Activated T-cell treated with anti-CD3 and anti-CD28 coated beads, Interleukin-2, amount 50 U/mL, for 72 hours (primary cell): ENCODE measurements at places on chromosomes 3 and 15.

DNA sequence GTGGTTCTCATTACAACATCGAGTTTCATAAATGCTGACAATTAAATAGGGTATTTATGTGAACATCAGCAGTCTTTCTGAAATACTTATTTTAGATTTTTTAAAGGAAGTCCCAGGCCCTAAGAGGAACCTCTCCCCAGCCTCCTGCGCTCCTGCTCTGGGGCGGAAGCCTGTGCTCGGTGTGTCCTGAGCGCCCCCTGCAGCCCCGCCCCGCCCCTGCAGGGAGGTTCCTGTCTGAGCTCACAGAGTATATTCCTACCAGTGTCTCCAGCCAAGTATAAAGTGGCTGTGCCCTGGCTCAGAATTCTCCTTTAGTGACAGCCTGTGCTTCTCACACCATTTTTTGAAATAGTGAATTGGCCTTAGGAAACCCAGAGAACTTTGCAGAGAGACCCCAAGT is 567.9 kb downstream of the GOLGA6L6 start:
- no peaks in the 10 kb centered on the region for H3K27me3 ChIP-seq
- no peaks in the 10 kb centered on the region for H3K36me3 ChIP-seq
- no peak overlapping the region for H3K4me3 ChIP-seq
- H3K27ac ChIP-seq, result no peak overlapping the region
- peak; percentile 7 for DNase-seq
- no peaks in the 10 kb centered on the region for H3K4me1 ChIP-seq

DNA sequence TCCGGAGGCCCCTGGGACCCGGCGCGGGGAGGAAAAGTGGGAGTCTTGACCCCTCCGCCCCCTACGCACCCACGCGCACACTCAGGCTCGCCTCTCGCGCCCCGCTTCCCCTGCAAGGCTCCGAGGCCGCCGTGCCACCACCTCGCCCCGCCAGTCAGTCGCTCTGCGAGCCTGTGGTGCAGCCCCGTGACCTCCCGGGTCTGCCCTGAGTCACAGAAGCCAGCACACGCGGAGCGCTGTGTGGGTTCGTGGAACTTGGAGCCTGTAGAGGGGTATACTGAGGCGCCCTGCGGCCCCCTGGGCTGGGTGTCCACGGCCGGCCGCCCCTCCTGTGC is 380 bp upstream of the ALS2CL start:
- H3K4me1 ChIP-seq, result peaks cover 50% of the 10 kb centered on the region
- H3K36me3 ChIP-seq, result no peaks in the 10 kb centered on the region
- H3K27me3 ChIP-seq, result no peaks in the 10 kb centered on the region
- peak; percentile 60 for DNase-seq

DNA sequence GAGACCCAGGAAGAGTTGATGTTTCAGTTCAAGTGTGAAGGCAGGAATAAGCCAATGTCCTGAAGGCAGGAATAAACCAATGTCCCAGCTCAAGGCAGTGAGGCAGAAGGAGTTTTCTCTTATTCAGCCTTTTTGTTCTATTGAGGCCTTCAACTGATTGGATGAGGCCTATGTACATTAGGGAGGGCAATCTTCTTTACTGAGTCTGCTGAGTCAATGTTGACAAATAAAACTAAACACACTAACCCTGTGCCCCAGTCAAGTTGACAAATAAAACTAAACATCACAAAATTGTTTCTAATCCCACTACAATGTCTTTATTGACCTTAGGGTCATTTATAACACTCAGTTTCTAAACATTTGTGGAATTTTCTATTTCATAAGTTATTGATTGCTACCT is 100.0 kb downstream of the CACNA2D3 start:
- no peaks in the 10 kb centered on the region for H3K4me1 ChIP-seq
- H3K27ac ChIP-seq, result no peak overlapping the region

DNA sequence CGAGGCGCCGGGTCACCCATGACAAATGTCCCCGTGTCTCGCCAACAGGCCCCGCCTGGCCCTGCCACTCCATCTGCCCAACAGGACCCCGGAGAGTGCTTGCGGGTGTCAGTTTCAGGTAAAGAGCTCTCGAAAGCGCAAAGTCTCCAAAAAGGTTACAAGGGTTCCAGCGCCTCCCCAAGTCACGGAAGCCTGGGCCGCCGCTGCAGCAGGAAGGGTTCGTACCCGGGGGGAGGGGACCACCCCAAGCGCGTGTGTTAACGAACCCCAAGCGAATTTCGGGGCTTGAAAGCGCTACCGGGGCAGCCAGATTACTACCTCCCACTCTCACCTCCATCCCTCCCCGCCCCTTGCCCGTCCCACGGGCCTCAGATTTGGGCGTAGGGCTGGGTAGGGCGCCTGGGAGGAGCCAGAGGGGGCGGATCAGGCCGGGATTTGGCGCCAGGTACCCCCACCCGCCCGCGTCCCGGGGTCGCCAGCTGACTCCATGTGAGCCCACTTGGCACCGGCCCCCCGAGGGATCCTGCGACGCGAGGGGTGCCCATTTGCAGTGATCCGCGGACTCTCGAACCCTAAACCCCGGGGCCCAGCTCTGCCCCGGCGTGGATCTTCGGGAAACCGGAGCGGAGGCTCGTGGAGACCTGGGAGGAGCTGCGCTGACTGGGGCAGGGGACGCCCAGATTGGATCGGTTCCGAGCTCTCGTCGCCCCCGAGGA is 85.9 kb downstream of the NR2F2 start:
- no peak overlapping the region for H3K4me3 ChIP-seq
- peaks cover 78% of the 10 kb centered on the region for H3K27me3 ChIP-seq
- H3K36me3 ChIP-seq, result peaks cover 2% of the 10 kb centered on the region
- peaks cover 4% of the 10 kb centered on the region for H3K4me1 ChIP-seq
- no peak overlapping the region for H3K27ac ChIP-seq

DNA sequence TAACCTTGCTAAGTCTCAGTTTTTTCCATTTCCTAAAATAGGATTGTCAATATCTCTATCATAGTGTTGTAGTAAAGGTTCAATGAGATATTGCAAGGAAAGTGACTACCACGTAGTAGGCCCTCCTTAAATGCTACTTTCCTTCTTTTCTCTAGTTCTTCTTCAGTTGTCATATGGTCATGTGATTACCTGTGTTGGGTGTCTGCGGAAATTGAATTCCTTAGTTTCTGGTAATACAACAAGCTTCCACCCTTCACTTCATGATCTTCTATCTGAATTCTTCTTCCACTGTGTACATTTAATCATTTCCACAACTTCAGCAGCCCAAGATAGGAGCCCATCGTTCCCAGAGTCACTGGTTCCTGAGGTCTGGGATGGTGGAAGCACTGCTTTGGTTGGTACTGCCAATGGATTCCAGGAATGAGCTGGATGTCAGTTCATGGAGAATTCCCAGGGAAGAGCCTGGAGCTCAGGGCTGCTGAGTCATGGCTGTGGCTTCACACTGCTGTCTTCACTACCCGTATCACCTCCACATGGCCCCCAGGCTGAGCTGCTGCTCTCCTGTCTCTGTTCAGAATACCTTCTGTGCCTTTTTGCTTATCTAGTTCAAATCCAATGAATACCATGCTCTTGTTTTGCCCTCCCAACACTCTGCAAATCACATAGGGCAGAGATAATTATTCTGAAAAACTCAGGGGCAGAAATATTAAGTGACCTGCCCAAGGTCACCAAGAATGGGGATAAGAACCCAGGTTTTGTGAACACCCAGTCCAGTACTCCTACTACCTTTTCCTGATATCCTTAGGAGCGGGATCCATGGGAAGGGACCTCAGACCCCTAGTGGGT is 98.6 kb downstream of the RPL39L start:
- H3K4me1 ChIP-seq, result peaks cover 77% of the 10 kb centered on the region
- H3K27ac ChIP-seq, result peak overlapping the region; percentile 98
- H3K27me3 ChIP-seq, result no peaks in the 10 kb centered on the region

GRCh38 chr3:141725036-141725435 is 13.1 kb upstream of the RNF7 start:
- no peak for DNase-seq
- no peak overlapping the region for H3K27ac ChIP-seq
- H3K36me3 ChIP-seq, result no peaks in the 10 kb centered on the region
- peaks cover 7% of the 10 kb centered on the region for H3K27me3 ChIP-seq
- no peak overlapping the region for H3K4me3 ChIP-seq

DNA sequence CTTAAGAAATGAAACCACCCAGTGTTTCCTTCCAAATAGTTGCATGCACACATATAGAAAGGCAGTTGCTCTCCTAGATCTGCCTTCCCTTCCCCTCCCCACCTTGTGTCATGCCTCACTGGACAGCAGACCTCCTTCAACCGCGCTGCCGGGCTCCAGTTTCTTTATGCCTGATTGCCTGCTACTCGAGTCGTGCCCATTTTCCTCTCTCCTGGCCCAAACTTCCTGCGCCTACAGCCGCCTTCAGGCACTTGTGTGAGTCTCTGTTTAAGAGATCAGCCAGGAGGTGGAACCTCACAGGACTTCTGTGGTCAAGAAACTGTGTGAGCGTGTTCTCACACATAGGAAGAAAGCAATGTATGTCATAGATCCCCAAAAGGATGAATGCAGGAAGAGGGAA is 8.8 kb upstream of the FAM107A start:
- peaks cover 3% of the 10 kb centered on the region for H3K36me3 ChIP-seq
- no peak overlapping the region for H3K27ac ChIP-seq
- H3K4me1 ChIP-seq, result peaks cover 20% of the 10 kb centered on the region
- peak overlapping the region; percentile 94 for H3K4me3 ChIP-seq

DNA sequence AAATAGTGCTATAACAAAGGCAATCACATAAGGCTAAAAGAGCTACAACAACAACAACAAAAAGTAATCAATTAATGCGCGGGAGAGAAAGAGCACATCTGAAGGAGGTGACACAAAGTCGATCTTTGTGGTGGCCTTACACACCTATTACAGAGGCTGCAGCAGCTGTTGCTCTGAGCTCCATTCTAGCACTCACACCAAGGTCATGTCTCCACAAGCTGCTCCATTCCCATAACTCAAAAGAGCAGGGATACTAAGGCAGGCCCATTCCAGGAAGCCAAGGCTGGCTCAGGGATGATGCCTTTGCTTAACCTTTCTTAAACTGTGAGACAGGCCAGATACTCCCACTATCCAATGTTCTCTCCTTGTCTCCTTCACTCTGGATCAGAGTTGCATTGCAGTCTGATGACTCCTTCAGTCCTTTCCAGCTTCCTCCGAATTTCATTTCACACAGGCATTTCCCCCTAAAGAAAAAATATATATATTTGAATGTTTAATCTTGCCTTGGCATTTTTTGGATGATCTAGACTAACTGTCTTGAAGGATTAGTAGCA is 52.7 kb downstream of the SNTN start:
- H3K36me3 ChIP-seq, result no peaks in the 10 kb centered on the region
- no peaks in the 10 kb centered on the region for H3K27me3 ChIP-seq
- no peak for DNase-seq
- no peaks in the 10 kb centered on the region for H3K4me1 ChIP-seq
- no peak overlapping the region for H3K27ac ChIP-seq

DNA sequence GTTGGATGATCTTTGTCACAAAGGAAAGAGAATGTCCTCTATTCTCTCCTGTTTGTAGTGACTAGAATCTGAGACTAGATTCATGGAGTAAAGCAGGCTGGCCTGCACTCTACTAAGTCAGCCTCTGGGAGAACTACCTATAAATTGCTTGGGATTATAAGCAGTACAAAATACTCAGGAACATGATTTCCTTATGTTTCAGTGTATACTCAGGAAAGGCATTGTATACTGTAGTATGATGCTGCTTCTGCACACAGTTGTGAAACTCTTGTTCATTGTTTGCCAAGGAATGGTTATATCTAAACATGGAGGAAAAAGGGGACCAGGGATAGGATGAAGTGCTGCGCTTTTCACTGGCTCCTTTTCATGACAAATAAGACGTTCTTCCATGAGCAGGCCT is 49.2 kb downstream of the OXSR1 start:
- peaks cover 11% of the 10 kb centered on the region for H3K36me3 ChIP-seq
- no peak for DNase-seq
- no peaks in the 10 kb centered on the region for H3K27me3 ChIP-seq
- peaks cover 23% of the 10 kb centered on the region for H3K4me1 ChIP-seq
- H3K4me3 ChIP-seq, result no peak overlapping the region

GRCh38 chr3:44510000-44510368 is 32.5 kb upstream of the ZNF445 start:
- peaks cover 36% of the 10 kb centered on the region for H3K4me1 ChIP-seq
- peak; percentile 3 for DNase-seq
- peaks cover 19% of the 10 kb centered on the region for H3K36me3 ChIP-seq
- H3K4me3 ChIP-seq, result peak overlapping the region; percentile 98
- peak overlapping the region; percentile 93 for H3K27ac ChIP-seq
- H3K27me3 ChIP-seq, result no peaks in the 10 kb centered on the region

GRCh38 chr3:81300324-81300927 is 461.0 kb downstream of the GBE1 start:
- H3K4me1 ChIP-seq, result no peaks in the 10 kb centered on the region
- no peak overlapping the region for H3K4me3 ChIP-seq
- H3K27ac ChIP-seq, result no peak overlapping the region
- no peaks in the 10 kb centered on the region for H3K36me3 ChIP-seq

GRCh38 chr15:26631894-26632293 is 141.0 kb downstream of the GABRB3 start:
- no peaks in the 10 kb centered on the region for H3K27me3 ChIP-seq
- H3K36me3 ChIP-seq, result peaks cover 5% of the 10 kb centered on the region
- DNase-seq, result no peak
- no peak overlapping the region for H3K4me3 ChIP-seq
- H3K4me1 ChIP-seq, result no peaks in the 10 kb centered on the region

- DNase-seq, result peak; percentile 61
- H3K4me3 ChIP-seq, result peak overlapping the region; percentile 96
- H3K36me3 ChIP-seq, result peaks cover 8% of the 10 kb centered on the region
- peaks cover 42% of the 10 kb centered on the region for H3K4me1 ChIP-seq
Measured at GRCh38 chr15:34366271-34367065, 528 bp downstream of the LPCAT4 start.

DNA sequence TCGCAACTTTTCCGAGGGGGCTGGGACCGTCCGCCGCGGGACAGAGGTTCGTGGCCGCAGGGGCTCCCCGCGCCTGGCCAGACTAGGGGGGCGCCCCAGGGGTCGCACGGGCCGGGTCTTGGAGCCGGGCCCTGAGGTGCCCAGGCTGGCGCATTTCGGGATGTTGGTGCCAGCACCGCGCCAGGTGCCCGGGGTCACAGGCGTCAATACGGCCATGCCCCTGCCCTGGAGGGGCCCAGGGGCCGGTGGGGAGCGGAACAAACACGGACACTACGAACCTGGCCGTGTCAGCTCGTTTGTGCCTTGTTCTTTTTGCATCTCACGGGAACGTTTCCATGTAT is 366 bp downstream of the TM6SF1 start:
- peak overlapping the region; percentile 92 for H3K4me3 ChIP-seq
- DNase-seq, result peak; percentile 9
- H3K27me3 ChIP-seq, result peaks cover 67% of the 10 kb centered on the region
- peaks cover 18% of the 10 kb centered on the region for H3K36me3 ChIP-seq
- peaks cover 20% of the 10 kb centered on the region for H3K4me1 ChIP-seq
- no peak overlapping the region for H3K27ac ChIP-seq

GRCh38 chr3:48502728-48503168 is 1.2 kb downstream of the SHISA5 start:
- H3K36me3 ChIP-seq, result peaks cover 3% of the 10 kb centered on the region
- no peak for DNase-seq
- no peak overlapping the region for H3K27ac ChIP-seq
- H3K4me1 ChIP-seq, result peaks cover 50% of the 10 kb centered on the region
- no peaks in the 10 kb centered on the region for H3K27me3 ChIP-seq

GRCh38 chr15:55770806-55771205 is 27.9 kb upstream of the PRTG start:
- no peak for DNase-seq
- no peaks in the 10 kb centered on the region for H3K36me3 ChIP-seq
- H3K27me3 ChIP-seq, result peaks cover 14% of the 10 kb centered on the region
- no peak overlapping the region for H3K4me3 ChIP-seq

GRCh38 chr15:90266485-90266884 is 1.0 kb downstream of the NGRN start:
- H3K27ac ChIP-seq, result peak overlapping the region; percentile 98
- peaks cover 11% of the 10 kb centered on the region for H3K36me3 ChIP-seq
- H3K4me3 ChIP-seq, result peak overlapping the region; percentile 99
- DNase-seq, result peak; percentile 20
